HS-5 (cell line): ENCODE measurements at places on chromosomes 5 and 9.

DNA sequence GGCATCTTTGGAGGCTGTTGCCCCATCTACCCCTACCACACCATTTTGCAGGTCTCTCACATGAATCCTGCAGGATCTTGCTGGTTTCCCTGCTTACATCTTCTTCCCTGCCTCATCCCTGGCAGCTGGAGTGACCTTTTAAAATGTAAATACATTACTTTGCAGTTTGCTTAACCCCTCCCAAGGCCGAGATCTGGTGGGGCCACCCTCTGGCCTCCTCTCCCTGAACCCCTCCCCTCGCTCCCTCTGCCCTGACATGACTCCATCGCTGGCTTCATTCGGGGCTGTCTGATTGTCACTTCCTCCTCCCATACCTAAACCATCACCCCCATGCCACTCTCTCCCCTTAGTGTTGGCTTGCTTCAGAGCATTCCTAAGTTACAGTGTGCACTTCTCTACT is 12.6 kb upstream of the PALM2AKAP2 start:
- DNase-seq = no peak

- no peak for DNase-seq
These were observed 418.3 kb downstream of the RAB3C start for GRCh38 chr5:59001154-59001553.

- DNase-seq = no peak
These were observed 79.4 kb upstream of the ADRB2 start for GRCh38 chr5:148746826-148747535.

DNA sequence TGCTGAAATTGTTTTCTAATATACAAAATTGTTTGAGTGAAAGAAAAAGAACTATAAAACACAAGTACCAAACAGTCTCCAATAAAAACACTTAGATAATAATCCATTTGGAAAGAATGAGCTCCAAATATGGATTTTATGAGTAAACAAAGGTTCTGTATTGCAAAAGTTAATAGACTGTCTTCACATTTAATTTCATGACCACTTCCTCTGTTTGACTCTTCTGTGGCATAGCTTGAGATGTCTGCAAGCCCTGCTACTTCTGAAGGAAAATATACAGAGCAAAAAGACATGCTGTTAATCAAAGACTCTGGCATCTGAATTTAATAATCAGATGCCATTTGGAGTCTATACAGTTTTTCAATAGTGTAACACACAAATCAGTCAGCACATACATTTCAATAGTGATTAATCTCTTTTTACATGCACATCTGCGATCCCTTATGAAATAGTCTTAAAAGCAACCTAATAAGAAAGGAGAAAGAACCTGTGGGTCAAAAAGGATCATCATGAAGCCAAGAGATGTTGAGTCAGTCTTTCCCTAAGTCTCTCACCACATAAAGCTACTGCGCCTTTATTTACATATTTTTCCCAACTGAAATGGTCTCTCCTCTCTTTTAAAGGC is 165.4 kb upstream of the LHFPL2 start:
- DNase-seq = no peak

GRCh38 chr5:141870871-141871270 is 7.3 kb downstream of the PCDH1 start:
- DNase-seq = no peak

DNA sequence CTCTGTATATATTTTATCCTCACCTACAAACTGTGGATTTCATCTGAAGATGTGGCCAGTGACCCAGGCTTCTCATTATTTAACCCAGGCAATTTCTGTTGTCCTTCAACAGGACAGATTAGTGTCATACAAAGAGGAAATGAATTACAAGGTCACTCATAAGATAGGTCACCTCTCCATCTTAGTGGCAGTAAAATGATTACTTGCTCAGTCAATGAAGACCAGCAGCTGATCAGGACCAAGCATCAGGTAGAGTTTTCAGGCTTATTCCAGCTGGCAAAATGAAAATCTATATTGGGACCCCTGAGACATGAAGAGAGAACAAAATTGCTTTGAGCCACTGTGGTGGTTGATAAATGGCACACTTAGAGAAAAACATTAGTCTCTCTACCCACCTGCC is 135.2 kb upstream of the PRDM9 start:
- DNase-seq = no peak

DNA sequence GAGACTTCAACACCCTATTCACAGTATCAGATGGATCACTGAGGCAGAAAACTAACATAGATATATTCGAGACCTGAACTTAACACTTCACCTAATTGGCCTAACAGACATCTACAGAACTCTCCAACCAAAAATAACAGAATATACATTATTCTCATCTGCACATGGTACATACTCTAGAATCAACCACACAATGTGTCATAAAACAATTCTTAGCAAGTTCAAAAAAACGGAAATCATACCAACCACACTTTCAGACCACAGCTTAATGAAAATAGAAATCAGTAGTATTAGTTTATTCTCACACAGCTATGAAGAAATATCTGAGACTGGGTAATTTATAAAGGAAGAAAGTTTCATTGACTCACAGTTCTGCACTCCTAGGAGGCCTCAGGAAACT is 387.9 kb downstream of the DEPDC1B start:
- DNase-seq = no peak

GRCh38 chr5:109650493-109650892 is 39.2 kb upstream of the MAN2A1 start:
- DNase-seq = no peak

GRCh38 chr9:131915181-131915580 is 164.5 kb downstream of the MED27 start:
- DNase-seq = peak; percentile 37

DNA sequence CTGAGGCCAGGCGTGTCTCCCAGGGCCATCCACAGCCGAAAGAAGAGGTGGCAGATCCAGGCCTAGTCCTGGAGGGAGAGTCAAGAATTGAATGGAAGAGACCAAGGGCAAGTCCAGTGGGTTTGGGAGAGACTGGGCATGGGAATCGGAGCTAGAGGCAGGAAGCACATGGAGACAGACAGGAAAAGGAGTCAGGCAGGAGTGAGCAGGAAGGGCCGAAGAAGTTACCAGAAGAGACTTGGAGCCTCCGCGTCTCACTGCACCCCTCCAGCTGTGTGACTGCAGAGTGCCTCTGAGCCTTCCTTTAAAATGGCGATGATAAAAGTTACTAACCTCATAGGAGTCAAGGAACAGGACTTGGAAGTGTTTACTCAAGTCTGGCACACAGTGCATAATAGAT is 64.4 kb upstream of the ANGPTL2 start:
- no peak for DNase-seq

- DNase-seq = no peak
These were observed 81.1 kb downstream of the SERINC5 start for GRCh38 chr5:80174790-80175189.

DNA sequence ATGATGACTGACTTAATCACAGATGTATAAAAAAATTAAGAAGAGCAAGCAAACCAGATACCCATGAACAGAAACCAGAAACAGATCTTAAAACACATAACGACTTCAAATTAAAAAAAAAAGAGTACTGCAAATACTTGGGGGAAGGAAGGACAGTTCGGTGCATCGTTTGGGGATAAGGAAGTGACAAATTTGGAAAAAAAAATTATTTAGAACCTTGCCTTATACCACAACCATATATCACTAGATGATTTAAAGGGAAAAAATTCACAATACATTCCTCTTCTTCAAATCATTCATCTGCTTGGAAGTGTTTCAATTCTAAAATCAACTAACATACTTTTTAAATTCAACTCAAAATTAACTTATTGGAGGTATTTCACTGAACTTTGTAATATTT is 1038.6 kb upstream of the DMAC1 start:
- DNase-seq = no peak

DNA sequence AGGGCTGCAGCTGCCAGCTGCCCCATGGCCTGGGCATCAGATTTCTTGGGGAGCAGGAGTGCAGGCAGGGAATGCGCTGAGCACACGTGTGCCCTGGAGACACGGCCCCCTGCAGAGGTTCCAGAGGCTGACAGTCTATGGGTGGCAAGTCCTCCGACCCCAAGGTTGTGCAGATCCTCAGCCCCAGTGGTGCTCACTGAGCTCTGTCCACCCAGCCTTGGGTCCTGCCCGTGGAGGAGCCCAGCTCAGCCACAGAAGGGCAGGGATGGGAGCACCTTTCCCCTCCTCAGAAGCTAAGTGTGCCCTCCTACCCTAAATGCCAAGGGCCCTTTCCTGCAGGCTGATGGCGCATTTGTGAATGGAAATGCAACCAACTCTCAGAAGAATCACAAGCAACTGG is 341.0 kb downstream of the IRX2 start:
- no peak for DNase-seq

DNA sequence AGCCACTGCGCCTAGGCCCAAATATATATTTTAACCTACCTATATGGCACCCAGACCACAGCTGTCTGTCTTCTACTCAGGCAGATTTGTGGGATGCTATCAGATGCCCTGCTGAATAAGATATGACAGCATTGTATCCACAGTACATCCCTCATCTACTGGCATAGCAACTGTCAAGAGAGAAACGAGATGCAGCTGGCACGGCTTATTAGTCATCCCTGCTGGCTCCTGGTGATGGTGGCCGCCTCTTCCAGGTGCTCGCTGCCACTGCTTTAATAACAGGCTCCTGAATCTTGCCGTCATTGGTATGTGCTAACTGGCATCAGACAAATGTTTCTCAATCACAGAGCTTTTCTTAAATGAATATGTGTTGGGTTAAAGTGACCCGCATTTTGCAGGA is 34.0 kb downstream of the B4GALT1 start:
- DNase-seq = no peak

DNA sequence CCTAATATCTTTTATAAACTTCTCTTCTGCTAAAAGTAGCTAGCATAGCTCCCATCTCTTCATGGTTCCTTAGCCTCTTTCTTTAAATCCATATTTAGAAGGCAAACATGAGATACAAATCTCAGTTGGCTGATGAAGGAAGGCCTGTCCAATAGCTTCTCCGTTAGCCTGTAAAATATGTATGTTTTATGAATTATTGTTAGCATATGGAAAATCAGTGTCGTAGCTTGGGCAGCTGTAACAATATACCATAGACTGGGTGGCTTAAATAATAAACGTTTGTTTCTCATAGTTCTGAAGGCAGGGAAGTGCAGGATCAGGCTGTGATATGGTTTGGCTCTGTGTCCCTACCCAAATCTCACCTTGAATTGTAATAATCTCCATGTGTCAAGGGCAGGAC is 63.8 kb downstream of the PBX3 start:
- DNase-seq = no peak

DNA sequence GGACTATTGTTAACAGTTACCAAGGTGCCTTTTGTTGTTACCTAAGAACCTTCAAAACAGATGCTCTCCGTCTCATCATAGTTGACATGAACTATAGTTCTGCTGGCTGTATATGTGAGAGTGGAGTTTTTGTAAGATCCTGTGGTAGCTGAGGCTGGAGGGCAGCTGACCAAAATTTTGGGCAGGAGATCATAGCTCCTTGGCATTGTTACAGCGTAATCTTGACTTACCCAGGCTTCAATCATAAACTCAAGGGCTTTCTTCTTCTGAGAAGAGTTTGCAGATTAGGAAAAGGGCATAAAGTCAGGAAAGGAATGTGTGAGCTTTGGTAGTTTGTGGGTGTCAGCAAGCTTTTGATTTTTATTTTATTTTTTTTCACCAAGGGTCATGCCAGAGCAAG is 34.5 kb downstream of the RCL1 start:
- DNase-seq = no peak

DNA sequence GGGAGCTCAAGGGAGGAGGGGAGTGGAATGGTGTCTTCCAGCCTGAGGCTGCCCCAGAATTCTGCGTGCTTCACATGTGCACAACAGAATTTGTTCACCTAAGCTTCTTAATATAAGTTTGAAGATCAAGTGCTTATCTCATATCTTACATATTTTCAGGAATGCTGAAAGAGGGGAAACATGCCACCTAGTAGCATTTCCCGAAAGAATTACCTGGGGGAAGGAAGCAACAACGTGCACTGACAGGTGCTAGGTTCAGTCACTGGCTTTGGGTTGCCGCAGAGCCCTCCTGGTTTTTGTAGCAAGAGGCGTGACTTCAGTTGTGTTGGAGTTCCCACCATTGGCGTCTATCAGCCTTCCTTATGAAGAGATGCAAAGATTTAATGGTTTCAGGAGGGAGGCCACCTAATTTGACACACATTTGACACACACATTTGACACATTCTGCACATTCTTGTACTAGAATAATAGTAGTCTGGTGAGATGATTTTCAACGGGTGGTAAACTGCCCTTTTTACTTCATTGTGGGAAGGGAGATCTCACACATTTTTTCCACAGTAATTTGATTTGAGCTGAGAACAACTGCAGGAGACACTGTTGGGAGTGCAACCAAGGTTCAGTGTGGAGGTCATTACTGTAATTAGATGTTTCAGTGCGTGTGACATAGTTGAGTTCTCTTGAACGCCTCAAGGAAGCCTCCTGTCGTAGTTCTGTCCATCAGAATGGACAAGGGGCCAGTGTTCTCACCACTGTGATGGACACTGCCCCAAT is 481.3 kb downstream of the CCDC171 start:
- no peak for DNase-seq

- peak; percentile 20 for DNase-seq
These were observed 1.0 kb downstream of the NIPSNAP3A start for GRCh38 chr9:104748359-104749031.

GRCh38 chr9:68844631-68845612 is 139.9 kb downstream of the PIP5K1B start:
- DNase-seq = no peak

DNA sequence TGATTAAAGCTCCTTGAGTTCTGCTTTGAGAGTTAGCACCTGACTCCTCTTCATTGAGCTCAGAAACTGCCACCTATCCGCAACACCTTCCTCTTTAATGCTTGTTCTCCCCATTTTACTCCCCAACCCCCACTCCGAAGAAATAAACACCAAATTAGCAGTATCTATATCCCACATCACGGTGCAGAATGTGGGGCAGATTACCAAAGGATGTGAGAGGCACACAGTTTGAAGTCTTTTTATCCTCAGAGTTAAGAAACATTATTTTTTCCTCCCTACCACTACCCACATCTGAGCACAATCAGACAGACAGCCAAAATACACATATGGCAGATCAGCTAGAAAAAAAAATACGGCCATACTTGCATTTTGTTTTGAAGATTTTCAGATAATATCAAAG is 26.1 kb upstream of the IL7R start:
- no peak for DNase-seq

DNA sequence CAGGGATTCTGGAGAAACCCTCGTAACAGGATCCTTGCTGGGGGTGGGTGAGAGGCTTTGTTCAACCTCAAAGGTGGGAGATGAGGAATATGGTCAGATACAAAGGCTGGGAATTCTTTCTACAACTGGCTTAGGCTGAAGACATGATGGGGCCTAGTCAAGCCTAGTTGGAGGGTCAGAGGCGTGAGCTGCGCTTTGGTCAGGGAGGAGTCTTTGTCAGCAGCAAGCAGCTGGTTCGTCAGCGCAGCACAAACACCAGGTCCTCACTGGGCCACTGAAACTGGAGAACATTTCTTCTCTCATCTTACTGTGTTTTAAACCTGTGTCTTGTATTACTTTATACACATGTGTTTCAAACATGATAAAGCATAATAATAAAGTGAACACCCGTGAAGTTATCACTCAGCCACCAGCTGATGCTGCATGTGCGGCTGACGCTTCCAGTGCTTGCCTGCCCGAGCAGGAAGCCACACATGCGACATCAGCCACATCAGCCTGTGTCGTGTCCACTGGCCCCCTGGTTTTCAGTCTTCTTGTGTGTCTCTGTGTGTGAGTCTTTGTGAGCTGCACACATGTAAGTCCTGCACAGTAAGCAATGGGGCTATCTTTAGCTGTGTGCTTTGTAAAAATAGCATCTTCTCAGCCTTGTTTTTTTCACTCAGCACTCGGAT is 81.5 kb downstream of the WNK2 start:
- no peak for DNase-seq

GRCh38 chr9:89525446-89526374 is 27.8 kb upstream of the SEMA4D start:
- no peak for DNase-seq

- no peak for DNase-seq
These were observed 37.6 kb upstream of the STX17 start for GRCh38 chr9:99868845-99869244.
